Tracheal epithelial cell (primary cell): ENCODE measurements at places on chromosomes 4 and X. TPM values are rescaled to one million over a fixed set of nuclear protein-coding genes. Genes with fewer than 3 reads are reported as not detected.

Gene SMIM10L2A
- total RNA-seq, result 2.2 and 5.5 TPM in 2 replicates

Gene RTL3
- total RNA-seq, result not detected in 2 replicates

Gene SUPT20HL2
- total RNA-seq, result under 0.01 TPM in 1 of 2 replicates, not detected in the other

Gene CT45A2
- total RNA-seq, result not detected in 2 replicates

Gene DIPK2B
- total RNA-seq, result under 0.01 TPM in 2 replicates

Gene ARR3
- total RNA-seq, result not detected in 2 replicates

Gene ADH7
- total RNA-seq, result 3.9 and 15.1 TPM in 2 replicates
